ENCODE measurements at places on chromosomes 13 and 19.

- no peak for DNase-seq
Measured at GRCh38 chr19:15223649-15224361, 8.4 kb downstream of the EPHX3 start.

DNA sequence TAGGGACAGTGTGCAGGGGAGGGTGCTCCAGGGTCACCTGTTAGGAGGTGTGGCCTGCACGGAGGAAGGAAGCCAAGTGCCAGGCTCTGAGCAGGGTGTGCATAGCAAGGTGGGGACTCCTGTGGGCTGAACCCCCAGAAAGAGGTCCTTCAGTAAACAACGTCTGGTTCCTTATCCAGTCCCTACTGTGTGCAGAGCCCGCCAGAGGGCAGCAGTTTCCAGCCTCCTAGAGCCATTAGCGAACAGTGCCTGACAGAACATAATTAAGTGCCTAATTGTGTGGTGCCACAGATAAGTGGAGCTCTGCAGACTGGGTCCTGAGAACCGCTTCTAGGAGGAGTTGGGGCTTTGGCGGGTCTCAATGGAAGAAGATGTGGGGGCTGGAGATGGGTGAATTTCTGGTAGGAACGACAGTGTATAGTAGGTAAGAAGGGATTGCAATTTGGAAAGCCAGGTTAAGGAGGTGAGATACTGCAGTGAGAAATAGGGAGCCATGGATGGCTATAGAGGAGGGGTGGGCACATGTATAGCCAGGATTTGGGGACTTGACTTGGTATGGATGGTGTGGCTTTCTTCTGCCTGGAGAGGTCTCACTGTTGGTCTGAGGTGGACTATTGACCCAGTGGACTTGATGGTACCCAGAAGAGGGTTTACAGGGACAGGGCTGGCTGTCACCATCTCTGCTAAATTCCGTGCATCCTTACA is 323.1 kb downstream of the ZNF536 start:
- DNase-seq: no peak

GRCh38 chr19:50743537-50743936 is 20.4 kb downstream of the CLEC11A start:
- DNase-seq: no peak

GRCh38 chr13:66313413-66313812 is 916.7 kb downstream of the PCDH9 start:
- DNase-seq: no peak

DNA sequence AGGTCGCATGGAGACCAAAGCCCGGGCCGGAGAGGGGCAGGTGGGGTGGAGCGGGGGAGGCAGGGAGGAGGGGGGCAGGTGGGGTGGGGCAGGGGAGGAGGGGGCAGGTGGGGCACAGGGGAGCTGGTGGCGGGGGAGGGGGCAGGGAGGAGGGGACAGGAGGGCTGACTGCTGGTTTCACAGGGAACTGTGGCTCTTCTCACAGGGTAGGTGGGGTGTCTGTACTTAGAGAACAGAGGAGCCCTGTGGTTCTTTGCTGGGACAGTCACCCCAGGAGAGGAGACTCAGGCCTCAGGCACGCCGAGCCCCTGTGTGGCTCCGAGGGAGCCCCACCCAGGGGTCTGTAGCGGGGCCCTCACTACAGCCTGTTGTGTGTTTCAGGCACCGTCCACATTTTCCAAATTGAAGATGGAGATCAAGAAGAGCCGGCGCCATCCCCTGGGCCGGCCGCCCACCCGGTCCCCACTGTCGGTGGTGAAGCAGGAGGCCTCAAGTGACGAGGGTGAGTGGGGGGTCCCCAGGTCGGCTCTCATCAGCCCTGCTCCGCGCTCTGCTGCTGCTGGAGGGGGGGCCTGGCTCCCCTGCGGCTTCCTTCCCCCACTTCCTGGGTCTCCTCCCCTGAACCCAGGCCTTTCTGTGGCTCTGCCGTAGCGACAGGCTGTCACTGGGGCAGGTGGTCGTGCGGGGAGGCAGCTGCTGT is 162.7 kb downstream of the KDM4B start:
- DNase-seq: peak; percentile 75

DNA sequence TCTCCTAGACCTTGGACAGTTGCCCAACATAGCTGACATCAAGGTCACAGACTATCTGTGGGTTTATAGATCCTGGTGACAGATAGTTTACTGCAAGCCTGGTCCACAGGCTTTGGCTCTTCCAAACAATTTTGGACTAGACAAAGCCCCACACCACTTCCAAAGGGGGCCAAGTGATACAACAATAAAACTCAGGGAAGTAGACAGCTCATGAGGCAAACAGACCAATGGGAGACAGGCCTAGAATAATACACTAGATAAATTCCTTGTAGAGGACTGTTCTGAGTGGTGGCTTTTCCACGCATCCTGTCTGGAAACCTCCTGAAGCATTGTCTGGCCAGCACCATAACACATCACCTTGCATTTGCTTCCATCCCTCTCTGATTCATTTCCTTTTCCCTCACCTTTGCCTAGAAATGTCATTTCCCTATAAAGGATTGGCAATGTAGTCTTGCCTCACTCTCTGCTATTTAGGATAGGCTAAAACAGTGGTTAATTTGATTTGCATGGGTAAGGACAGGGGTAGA is 284.2 kb downstream of the POU4F1 start:
- no peak for DNase-seq

- no peak for DNase-seq
Measured at GRCh38 chr13:48431431-48431830, 18.5 kb upstream of the LPAR6 start.

- no peak for DNase-seq
Measured at GRCh38 chr13:21336609-21337349, 122.3 kb downstream of the ZDHHC20 start.

DNA sequence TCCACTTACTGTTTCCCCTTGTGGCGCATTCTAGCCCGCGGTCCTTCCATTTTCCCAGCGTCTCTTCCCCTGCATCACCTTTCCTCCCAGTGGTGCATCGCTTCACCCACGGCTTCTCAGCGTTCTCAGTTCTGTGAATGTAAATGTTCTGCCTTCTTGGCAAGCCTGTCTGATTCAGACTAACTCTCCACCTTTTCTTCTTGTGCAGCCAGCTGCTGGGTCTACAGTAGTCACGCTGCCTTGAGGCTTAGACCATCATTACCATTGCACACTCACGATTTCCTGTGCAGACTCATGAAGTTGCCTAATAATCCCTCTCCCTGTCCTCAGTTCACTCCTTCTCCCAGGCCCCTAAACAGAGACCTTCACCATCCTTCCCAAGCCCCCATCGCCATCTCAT is 75.0 kb downstream of the DHRS12 start:
- DNase-seq: no peak

DNA sequence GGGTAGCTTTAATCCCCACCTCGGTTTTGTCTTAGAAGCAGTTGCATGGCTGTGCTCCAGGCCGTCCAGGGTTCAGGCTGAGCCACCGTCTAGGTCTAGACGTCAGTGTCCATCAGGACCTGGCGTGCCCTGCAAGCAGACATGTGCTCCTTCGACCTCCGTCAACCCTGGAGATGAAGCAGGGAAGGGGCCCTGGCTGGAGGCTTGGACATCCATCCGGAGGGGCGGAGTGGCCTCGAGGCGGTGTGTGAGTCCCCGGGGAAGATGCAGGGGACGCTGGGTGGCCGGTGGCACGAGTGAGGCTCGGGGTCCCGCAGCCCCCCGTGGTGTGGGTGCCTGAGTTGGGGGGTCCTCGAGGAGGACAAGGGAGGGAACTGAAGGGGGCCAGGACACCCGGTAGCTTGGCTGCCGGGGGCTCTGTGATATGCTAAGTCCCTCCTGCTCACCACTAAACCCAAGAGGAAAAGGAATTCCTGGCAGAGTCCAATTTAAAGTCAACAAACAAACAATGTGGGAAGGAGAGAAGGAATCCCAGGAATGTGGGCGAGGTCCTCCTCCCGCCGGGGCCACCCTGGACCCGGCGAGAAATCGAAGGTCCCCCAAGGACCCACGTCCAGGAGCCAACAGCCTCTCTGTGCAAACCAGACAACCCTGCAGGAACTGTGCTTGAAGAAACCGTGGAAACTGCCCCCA is 14.9 kb upstream of the PTBP1 start:
- DNase-seq: no peak

- no peak for DNase-seq
Measured at GRCh38 chr19:410243-410781, 1.4 kb upstream of the C2CD4C start.

All from GM12891 (cell line).